Activated CD4-positive, alpha-beta T cell treated with anti-CD3 and anti-CD28 coated beads, Interleukin-2, amount 50 U/mL, for 24 hours (primary cell): ENCODE measurements at places on chromosomes 2 and 18.

DNA sequence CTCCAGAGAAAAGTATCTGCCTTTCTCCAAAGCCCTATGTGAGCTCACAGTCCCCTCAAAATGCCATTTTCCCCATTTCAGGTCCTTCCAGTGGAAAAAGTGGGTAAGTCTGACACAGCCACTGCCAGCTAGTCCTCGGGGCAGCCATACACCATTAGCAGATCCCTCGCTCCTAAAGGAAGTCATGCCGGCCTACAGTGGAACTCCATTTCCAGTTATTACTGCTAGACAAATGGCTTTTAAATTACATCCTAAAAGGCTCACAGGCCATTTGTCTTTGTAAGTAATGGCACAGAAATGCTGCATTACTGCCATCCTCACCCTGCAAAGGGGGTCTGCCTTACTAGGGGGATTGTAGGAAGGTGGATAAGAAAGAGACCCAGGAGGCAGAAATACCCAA lies 259.4 kb upstream of the SIX2 start:
- no peak for DNase-seq

DNA sequence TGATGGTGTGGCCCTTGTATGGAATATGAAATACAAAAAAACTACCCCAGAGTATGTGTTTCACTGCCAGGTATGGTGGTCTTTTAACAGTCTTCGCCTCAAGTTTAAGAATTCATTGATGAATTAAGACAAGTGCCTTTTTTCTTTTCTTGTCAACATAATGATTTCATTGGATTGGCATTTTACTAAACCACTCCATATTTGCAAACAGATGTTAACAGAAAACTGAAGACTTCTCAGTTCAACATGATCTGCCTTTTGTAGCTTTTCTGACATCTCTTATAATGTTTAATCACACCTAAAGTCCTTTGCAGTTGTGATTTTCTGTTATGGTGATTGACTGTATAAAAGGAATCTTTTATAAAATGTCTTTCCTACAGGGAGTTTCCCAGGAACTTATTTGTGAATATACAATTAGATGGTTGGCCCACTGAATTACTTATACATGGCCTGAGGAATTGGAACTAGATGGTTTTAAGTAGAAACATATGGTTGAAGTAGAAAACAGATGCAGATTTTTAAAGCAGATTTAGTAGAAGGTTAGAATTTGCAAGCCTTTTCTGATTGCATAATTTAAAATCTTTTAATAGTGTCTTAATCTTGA lies 39.7 kb downstream of the DYNC1I2 start:
- DNase-seq: no peak

DNA sequence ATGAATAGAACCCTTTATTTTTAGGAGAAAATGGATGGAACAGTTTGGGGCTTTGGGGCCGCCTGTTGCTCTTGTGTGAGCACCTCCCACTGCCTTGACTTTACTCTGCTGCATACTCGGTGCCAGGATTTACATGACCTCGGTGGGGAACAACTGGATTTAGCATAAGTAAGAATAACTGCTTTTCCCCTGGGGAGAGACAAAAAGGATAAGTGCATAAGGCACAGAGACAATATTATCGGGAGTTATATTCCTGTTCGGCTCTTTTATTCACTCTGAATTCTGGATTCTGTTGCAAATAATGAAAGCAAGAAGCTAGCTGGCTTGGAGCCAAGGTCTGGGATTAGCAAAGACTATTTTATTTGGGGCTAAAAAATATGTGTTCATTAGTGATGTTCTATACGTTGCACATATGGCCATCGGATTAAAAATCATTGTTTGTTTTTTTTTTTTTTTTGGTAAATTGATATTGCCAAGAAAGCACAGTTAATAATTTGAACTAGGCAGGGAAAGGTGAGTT lies 69.8 kb downstream of the CYBRD1 start:
- no peak for DNase-seq

- DNase-seq: no peak
These were observed 94.9 kb downstream of the PXDN start for GRCh38 chr2:1649103-1650084.

DNA sequence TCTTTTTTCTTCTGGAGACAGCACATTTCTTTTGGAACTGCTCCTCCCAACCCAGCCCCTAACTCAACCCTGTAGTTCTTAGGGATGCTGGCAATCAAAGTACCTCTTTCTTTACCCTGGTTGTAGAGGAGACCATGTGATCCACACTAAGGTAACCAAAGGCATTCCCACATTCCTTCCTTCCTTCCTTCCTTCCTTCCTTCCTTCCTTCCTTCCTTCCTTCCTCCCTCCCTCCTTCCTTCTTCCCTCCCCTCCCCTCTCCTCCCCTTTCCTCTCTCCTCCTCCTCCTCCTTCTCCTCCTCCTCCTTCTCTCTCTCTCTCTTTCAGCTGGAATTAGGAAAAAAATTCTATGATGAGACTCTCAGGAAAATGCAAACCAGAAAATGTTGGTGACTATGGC lies 13.8 kb upstream of the RAPH1 start:
- no peak for DNase-seq

DNA sequence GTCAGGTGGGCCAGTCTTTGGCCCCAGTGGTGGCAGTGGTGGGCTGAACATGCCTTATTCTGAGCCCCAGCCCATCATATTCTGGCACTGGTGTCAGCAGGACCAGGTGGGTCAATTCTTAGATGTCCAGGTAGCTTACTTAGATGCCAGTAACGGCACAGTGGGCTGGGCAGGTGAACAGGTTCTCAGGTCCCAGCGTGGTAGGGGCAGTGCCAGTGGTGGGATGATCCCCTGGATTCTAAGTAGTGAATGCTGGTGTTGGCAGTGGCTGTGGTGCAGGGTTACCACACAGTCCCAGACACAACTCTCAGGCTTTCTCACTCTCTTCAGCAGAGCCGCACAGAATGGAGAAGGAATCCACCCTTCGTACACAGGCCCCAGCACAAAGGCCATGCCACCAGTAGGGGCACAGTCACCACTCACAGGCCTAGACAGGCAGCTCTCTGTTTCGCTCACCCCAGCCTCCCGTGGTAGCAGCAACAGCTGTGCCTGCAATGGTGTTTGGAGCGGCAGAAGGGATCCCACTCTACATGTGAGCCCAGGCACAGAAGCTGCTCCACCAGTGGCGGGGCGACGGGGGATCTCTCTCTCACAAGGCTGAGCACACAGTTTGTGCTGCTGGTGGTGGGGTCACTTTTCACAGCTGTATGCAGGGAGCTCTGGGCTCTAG lies 97.3 kb downstream of the ANKRD12 start:
- no peak for DNase-seq

- DNase-seq: no peak
These were observed 47.0 kb downstream of the CXCR4 start for GRCh38 chr2:136070913-136071312.

DNA sequence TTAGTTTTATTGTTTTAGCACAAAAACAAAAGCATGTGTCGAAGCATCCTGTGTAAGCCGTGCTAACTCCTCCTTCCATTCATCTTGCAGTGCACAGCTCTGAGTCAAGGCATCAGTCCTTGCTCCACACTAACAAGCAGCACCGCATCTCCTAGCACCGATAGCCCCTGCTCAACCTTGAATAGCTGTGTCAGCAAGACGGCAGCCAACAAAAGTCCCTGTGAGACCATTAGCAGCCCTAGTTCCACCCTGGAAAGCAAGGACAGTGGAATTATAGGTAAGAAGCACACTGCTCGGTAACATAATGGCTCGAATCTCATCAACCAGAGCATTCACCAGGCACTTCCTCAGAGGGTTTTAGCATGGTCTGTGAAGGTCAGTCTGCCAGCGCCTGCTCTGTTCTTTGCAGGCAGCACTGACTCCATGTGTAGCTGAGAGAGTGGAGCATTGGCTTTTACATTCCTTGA lies 136.2 kb downstream of the WDSUB1 start:
- DNase-seq: no peak

- DNase-seq: no peak
These were observed 142.0 kb upstream of the DNMT3A start for GRCh38 chr2:25483607-25484266.

DNA sequence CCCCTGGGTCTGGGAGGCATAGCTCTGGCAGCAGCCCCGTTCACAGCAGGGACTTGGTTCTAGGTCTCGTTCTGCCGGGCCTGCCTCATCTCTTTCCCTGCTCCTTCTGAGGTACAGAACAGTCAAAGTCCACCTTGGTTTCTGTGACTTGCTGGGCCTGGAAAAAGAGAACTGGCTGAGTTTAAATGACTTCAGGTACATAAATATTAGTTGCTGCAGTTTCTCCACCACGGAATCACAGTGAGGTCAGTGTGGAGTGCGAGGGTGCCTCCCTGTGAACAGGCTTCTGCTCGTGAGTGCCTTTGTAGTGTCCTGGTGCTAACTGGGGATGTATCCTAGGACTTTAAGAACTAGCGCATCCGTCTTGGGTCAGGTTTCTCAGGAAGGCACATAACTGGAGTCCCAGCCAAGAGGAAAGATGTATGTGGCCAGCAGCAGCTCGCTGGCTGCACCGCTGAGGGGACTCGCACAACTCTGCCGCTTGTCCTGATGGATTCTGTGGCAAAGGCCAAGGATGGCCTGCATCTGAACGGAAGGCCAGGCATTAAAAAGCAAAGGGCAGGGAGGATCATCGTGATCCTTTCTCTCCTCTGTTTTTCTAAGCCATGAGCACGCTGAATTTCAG lies 188.6 kb downstream of the SH3RF3 start:
- no peak for DNase-seq

GRCh38 chr2:27041752-27042151 lies 9.0 kb downstream of the TMEM214 start:
- DNase-seq: no peak

GRCh38 chr2:100264121-100264520 lies 58.2 kb downstream of the LONRF2 start:
- DNase-seq: no peak

- DNase-seq: no peak
These were observed 265.0 kb upstream of the SLC8A1 start for GRCh38 chr2:40716879-40717278.

- no peak for DNase-seq
These were observed 210.9 kb downstream of the TWIST2 start for GRCh38 chr2:239058766-239059165.

DNA sequence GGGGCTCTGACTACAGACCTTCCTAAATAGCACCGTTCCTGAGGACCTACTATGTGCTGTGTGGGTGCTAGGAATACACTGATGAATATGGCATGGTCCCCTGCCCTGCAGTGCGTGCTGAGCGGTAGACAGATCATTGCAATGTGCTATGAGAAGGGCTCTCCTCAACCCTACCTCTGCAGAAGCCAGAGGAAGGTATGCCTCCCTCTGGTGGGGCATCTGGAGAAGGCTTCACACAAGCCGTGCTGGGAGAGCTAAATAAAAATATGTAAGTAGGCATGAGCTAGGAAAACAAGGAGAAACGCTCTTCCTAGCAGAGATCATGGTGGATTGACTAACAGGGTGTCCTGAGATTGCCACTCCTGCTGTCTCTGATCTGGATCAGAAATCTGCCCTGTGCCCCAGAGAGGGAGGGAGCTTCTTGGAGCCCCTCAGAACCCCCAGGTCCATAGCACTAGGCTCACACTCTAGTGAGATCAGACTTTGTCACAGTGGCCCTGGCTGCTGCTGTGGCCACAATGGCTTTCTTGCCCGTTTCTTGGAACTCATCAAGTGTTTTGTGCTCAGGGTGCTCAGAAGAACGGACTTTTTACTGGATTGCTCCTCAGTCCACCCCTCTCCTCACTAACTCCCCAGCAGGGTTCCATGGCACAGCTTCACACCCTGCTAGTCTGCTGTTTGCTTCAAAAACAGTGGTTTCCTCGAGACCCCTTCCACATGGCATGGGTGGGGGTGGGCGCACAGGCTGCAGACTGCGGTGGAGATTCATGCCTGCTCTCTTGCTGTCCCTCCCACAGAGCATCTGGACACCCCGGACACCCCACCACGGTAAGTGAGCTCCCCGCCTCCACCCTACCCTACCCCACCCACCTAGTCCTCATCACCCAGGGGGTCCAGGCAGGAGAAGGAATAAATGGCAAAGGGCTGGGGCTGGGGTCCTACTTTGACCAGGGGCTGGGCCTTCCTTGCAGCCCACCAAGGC lies 14.2 kb downstream of the SIGLEC15 start:
- no peak for DNase-seq

GRCh38 chr2:195543902-195544894 lies 112.8 kb upstream of the SLC39A10 start:
- DNase-seq: no peak

DNA sequence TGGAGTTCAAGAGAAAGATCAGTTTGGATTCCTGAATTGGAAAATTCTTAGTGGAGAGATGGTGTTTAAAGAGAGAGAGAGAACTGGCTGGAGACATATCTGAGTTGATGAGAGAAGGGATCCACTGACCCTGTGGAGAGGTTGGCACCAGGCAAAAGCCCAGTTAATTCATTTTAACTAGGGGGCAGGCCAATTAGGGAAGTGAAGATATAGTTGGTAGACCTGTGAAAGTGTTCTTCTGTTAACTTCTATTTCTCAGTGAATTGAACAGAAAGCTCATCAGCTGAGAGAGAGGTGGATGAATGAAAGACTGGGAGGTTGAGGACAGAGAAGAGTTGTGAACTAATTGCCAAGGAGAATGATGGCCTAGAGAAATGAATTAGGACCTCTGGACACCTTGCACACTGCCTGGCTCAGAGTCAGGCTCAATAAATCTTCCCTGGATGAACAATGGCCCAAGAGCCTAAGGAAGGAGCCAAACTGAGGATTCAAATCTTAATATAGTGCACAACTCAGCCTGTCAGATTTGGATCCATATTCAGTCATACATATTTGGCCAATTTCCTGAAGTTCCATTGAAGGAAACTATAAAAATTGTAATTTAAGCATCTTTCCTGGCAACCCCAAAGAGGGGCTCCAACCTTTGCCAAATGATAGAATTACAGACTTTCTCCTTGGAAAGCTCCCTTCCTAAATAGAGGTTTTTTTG lies 82.2 kb upstream of the RMDN2 start:
- no peak for DNase-seq

DNA sequence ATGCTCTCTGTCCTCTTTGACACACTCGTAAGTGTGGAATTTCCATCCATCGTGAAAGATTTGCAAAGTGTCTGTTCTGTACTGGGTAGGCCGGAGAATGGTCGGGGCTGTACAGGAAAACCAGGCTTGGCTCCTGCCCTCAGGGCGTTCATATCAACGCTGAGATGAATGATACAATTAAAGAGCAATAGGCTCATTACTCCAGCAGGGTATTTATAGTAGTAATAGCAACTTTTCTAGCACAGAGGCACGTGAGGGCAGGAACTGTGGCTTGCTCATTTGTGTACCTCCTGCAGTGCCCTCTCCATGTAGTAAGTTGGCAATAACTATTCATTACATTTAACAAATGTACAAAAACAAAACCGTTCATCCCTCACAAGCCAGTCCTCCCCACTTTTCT lies 5.3 kb upstream of the NCK2 start:
- no peak for DNase-seq
